ENCODE measurements at places on chromosomes 1 and 21. TPM values are rescaled to one million over a fixed set of nuclear protein-coding genes. Genes with fewer than 3 reads are reported as not detected.

The CASQ2 gene
- not detected for total RNA-seq

The AQP10 gene
- not detected for total RNA-seq

The CAPN9 gene
- not detected for total RNA-seq

The CDA gene
- 1.1 TPM for total RNA-seq

The KCNK2 gene
- not detected for total RNA-seq

The ITGB2 gene
- total RNA-seq: not detected

The SELL gene
- total RNA-seq: 4.3 TPM

The B4GALT2 gene
- 105 TPM for total RNA-seq

The SIM2 gene
- 0.10 TPM for total RNA-seq

The FALEC gene
- not detected for total RNA-seq
